ENCODE measurements at places on chromosomes 5 and 9. TPM values are rescaled to one million over a fixed set of nuclear protein-coding genes. Genes with fewer than 3 reads are reported as not detected.
A peak's percentile ranks its signal among the peaks of the same experiment; 100 is the strongest.

Gene SGCD
- 3.5 TPM for total RNA-seq

Gene IL4
- total RNA-seq, result not detected

Gene OBP2B
- not detected for total RNA-seq

Gene ITK
- 0.69 TPM for total RNA-seq

Gene ANKDD1B
- total RNA-seq, result not detected

Gene MEF2C
- total RNA-seq, result 2.4 TPM

Gene BARX1
- not detected for total RNA-seq

Gene GABRA6
- not detected for total RNA-seq

Gene SLC25A2
- total RNA-seq, result not detected

Gene FST
- total RNA-seq, result 20.4 TPM

- no peak for DNase-seq
Measured at GRCh38 chr5:150186897-150187296, 3.0 kb upstream of the SLC6A7 start.

DNA sequence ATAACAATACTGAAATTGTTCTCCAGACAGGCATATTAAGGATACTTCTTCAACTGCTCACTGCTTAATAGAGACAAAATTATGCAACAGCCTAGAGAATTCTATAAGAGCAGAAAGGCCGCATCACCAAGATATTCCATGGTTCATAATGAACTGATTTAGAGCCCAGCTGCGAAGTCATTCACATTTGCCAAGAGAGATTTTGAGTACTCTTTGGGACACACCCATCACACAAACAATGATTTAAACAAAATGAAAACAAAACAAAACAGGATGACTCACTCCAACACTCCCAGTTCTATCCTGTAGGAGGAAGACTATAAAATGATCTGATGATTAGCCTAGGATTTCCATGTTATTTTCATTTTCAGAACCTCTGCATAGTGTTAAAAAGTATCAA is 145.7 kb upstream of the GNA14 start:
- DNase-seq, result peak; percentile 80

DNA sequence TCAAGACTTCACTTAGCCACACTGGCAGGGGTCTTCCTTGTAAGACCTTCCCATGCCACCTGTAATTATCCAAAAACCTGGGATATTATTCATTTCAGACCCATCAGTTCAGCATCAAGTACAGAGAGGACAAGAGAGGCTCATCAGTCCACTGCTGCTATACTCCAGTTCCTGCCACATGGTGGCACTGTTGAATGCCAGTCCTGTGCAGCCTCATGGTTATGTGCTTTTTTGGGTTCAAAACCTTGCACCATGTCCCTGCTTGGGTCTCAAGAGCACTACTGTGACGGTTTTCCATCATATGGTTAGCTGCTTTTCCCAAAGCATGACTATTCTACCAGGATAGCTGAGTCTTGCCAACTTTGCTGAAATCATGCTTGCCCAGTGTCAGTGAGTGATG is 8.5 kb downstream of the PTGS1 start:
- no peak for DNase-seq

DNA sequence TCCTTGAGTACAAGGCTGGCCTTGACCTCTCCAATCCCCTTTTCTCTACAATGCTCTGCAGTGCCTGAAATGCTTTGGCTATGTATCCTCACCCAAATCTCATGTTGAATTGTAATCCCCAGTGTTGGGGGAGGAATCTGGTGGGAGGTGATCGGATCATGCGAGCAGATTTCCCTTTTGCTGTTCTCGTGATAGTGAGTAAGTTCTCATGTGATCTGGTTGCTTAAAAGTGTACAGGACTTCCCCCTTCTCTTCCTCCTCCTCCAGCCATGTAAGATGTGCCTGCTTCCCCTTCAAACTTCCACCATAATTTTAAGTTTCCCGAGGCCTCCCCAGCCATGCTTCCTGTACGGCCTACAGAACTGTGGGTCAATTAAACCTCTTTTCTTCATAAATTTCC is 28.5 kb upstream of the AKNA start:
- DNase-seq, result no peak

GRCh38 chr9:125752070-125752628 is 5.0 kb downstream of the PBX3 start:
- peak; percentile 51 for DNase-seq

- DNase-seq, result no peak
Measured at GRCh38 chr5:135589152-135589551, 10.4 kb upstream of the CXCL14 start.

- no peak for DNase-seq
Measured at GRCh38 chr9:101353683-101354082, 31.1 kb downstream of the BAAT start.

DNA sequence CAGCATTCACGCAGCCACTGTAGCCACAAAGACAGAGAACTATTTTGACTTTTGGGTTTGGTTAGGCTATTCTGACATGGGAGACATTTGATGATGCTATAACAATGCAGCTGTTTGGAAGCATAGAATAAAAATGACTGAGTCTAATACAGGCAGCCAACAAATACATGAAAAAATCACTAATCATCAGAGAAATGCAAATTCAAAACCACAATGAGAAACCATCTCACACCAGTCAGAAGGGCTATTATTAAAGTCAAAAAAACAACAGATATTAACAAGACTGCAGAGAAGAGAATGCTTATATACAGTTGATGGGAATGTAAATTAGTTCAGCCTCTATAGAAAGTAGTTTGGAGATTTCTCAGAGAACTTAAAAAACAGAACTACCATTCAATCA is 107.1 kb upstream of the POC5 start:
- DNase-seq, result no peak

DNA sequence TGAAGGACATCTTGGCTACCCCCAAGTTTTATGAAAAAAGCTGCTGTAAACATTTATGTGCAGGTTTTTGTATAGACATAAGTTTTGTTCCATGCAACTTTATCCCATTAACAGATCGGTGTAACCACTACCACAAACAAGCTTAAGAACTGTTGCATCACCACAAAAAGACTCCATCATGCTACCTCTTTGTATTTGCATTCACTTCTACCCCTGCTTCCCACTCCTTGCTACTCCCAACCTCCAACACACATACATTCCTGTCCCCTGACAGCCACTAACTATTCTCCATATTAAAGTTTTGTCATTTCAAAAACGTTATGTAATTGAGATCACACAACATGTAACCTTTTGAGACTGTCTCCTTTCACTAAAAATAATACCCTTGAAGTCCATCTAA is 57.8 kb upstream of the LHFPL2 start:
- peak; percentile 11 for DNase-seq

DNA sequence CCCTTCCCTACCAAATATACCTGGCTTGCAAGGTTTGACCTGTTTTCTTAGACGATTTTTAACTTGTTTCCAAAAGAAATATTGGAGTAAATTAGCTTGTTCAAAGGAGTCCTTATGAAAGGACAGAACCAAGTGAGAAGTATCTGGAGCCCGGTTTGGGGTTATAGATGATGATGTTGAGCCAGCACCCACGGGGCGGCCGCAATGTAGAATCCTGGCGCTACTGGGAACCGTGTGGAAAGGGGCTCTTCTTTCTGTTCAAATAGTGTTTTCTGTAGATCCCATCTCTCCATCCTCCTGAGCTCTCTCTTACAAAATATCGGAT is 517 bp upstream of the EXOSC2 start:
- no peak for DNase-seq

DNA sequence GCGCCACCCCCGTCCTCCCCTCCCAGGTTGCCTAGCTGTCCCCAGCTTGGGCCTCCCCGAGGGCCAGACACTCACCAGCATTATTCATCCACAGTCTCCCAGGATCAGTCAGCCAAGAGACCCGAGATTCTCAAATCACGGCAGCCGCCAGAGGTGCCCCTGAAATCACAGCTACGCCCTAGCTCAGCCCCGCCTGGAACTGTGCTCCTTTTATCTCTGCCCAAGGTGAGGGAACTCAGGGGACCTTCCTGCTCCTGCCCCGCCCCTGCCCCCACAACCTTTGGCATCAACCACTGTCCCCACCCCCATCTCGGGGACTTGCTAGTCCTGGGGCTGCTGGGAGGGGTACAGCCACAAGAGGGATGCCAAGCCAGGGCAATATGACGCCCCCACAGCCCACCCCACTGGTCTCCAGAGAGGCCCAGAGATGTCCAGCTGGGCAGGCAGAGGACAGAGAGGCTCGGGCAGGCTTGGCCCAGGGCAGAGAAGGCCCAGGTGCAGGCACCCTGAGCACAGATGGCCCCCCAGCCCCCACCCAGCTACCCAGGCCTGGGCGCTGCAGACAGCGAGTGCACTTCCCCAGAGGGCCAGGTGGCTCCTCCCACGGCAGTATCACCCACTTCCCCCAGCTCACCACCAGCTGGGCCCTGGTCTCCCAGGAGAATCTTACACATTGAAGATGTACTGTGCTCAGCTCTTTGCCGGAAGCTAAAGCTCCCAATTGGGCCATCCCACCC is at the start of gene FUT7:
FUT7 (minus strand) TSS at position 185 of the 737 bp plus-strand sequence; CDS start at position 88, 97 bp downstream.
- no peak for DNase-seq

GRCh38 chr9:78806492-78807160 is 509.7 kb downstream of the PSAT1 start:
- DNase-seq, result no peak

DNA sequence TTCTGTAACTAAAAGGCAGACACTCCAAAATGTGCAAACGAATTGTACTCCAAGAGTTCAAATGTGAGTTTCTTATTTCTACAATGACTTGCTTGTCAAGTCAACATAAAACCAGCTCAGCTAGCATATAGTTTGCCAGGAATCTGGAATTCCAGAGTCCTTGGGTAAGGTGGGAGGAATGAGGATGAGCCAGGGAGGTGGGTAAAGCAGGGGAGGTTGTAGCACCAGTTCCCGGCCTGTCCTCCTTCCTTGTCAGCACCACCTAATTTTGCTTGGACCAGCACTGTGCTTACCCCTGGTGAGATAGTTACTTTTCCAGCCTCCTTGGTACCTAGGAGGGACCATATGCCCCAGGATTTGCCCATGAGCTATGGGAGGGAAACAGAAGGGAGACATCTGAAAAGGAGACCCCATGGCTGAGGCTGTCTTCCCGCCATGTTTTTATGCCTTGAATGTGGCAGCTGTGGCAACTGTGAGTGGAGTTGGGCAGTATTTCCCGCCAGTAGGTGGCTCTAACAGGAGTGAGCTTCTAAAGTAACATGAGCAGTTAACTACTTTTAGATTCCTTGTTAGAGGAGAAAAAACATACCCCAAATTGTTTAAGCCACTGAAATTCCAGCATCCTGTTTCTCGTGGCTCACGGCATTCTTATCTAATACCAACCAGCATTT is 302.5 kb downstream of the TENT4A start:
- no peak for DNase-seq

DNA sequence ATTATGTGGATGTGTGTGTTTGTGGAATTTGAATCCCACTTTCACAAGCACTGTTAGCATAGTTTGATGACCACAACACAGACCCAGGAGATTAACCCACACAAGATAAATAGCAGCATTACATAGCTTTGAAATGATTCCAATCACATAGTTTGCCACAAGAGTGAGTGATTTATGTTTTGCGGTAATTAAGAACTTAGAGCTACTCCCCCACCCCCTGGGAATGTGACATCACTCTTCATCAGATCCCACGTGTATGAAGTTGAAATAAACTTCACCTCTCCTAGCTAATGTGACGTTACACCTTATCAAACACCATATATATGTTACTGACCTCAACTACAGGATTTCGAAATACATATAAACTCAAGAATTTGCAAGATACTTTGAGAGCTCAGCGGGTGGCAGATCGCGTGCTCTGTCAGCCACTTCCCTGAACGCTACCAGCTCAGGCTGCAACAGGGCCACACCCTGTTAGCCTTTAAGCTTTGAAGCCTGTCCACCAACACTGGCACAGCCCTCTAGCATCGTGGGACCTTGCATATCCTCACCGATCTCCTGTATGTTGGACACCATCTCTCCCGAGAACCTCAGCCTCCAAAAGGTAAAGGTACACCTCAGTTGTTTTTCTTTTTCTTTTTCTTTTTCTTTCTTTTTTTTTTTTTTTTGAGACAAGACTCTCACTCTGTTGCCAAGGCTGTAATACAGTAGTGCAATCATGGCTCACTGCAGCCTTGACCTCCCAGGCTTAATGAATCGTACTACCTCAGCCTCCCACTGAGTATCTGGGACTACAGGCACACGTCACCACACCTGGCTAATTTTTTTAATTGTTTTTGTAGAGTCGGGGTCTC is 1.7 kb upstream of the AGTPBP1 start:
- peak; percentile 93 for DNase-seq

- DNase-seq, result no peak
Measured at GRCh38 chr9:95004411-95005277, 278.1 kb downstream of the AOPEP start.

DNA sequence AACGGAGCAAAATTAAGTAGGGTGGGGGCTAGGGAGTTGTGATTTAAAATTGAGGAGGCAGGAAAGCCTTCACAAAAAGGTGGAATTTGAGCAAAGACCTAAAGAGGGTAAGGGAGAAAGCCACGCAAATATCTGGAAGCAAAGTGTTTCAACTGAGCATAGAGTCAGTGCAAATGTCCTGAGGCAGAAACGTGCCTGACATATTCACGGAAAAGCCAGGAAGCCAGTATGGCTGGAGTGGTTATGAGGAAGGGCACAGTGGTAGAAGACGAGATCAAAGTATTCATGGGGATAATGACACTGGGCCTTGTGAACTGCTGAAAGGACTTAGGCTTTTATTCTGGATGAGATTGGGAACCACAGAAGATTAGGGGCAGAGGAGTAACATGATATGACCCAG is 268.4 kb downstream of the MAN2A1 start:
- no peak for DNase-seq

DNA sequence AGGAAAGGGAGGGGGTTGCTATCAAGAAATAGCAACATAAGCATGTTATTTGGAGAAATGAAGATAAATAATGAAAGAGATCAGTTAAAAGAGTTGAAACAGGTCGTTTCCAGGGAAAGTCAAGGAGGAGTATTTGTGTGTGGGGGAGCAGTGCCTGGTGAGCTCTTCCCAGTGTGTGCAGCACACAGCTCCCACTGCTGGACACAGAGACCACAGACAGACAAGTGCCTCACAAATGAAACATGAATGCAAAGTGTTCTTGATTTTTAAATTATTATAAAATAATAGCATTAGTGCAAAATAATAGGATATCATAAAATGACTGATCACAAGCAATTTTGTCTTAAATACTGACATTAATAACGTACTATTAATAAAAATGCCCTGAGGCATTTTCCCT is 40.8 kb downstream of the LIFR start:
- no peak for DNase-seq

DNA sequence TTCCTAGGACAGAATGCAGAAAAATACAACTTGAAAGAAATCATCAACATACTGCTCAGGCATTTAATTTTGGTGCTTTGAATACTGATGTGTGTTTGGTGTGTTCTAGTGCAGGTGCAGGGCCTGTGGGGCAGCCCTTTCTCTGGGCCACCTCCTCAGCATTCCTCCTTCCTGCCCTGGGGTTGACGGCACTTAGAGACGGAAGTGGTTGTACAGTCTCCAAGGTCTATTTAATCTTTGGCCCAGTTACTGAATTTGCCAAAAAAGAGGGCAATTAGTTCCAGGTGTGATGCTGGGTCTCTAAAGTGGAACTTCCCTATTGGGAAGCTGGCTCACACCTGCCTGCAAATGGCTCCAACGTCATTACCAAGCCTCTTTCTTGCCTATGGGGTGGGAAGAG is 269.0 kb downstream of the SH3GL2 start:
- no peak for DNase-seq

Data from A172 (cell line).